ENCODE measurements at places on chromosomes 1 and 21.

DNA sequence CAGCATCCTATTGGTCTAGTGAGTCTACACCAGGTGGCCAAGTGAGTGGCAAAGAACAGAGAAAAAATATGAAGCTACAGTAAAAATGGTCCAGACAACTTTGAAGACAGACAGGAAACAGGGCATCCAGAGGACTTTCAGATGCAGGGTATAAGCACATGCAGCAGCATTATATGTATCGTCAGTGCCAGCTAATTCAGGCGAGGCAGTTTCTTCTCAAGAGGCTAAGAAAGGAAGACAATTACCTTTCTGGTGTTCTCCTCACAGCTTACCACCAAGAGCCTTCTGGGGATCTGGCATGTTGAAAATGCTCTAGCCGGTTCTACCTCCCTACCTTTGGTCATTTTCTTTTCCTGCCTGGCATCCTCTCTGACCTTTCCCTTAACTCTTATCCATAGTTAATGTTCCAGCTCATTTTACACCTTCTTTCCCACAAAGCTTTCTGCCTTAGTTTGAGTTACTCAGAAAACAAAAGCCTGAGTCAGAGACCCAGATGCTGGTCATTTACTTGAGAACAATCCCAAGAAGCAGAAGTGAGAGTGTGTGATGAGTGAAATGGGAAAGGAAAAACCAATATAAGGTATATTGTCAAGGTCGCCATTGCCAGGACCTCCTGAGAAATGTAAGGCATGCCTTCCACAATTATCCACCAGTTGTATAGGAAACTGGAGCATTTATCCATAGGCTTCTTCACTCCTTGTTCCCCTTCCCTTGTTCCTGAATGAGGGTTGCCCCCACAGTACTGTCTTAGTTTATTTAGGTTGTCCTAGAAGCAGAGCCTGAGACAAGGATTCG is 444.1 kb downstream of the PLPP3 start:
- DNase-seq = no peak

DNA sequence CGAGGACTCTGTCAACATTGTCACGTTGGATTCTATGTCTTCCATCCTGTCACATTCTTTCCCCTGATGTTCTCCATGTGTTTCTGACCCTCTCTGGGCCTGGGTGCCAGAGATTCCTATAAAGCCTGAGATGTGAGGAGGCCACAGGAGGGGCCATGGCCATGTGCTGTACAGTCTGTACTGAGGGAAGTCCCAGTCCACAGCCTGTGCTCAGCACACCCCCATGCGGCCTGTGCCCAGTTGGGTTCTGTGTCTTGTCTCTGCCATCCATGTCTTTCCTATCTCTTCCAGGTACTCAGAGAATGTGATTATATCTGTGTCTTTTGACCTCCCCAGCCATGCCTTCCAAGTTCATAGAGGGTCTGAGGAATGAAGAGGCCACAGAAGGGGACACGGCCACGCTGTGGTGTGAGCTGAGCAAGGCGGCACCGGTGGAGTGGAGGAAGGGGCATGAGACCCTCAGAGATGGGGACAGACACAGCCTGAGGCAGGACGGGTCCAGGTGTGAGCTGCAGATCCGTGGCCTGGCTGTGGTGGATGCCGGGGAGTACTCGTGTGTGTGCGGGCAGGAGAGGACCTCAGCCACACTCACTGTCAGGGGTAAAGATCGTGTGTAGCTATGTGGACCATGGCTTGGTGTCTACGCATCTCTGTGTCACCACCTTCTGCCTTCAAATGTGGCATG is 86.1 kb downstream of the OBSCN start:
- DNase-seq = no peak

DNA sequence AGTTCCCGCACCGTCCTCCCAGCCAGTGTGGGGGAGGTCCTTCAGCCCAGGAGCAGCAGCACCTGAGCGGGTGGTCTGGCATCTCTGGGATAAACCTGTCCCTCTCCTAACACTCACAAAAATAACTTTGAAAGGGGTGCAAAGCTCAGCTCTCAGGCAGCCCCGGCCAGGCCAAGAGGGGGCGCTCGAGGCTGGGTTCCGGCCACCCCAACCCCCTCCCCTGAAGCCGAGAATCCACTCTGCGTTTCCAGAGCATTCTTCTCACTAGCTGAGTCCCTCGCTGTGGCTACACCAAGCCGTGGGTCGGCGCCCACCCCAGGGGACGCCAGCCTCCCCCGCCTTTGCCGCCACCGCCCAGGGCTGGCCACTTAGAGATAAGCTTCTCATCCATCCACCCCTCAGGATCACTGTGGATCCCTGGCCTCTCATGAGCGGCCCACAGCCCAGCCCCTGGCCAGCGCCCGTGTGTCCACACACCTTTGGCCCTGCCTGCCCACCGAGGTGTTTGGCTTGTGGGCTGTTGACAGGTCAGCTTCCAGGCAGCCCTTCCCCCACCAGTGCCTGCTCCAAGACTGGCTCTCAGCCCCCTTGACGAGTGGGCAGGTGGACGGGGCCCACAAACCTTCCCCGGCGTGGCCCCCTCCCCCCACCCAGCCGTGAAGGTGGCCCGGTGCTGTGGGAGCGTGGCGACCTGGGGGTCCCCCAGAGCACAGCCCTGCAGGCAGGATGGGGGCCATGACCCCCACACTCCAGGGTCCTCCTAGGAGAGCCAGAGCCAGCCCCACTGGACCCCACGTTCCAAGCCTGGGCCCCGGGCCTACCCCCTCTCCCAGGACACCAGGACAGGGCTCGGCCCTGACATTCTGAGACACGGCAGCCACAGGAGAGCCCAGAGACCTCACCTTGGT is 1.9 kb downstream of the FTCD start:
- no peak for DNase-seq

DNA sequence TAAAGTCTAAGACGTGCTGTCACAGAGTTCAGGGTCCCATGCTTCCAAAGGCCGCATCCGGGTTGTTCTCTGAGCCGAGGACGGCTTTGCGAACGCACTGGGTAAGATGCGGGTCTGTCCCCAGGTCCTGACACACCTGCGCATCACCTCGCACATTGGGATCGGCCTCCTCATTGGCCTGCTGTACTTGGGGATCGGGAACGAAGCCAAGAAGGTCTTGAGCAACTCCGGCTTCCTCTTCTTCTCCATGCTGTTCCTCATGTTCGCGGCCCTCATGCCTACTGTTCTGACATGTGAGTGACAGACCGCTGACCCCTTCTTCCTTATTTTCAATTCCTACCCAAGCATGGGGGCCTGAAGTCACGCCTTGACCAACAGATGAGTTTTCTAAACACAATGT is 25.3 kb downstream of the TFF3 start:
- no peak for DNase-seq

- no peak for DNase-seq
Observed at GRCh38 chr1:85570446-85571180, 9.9 kb upstream of the CCN1 start.

DNA sequence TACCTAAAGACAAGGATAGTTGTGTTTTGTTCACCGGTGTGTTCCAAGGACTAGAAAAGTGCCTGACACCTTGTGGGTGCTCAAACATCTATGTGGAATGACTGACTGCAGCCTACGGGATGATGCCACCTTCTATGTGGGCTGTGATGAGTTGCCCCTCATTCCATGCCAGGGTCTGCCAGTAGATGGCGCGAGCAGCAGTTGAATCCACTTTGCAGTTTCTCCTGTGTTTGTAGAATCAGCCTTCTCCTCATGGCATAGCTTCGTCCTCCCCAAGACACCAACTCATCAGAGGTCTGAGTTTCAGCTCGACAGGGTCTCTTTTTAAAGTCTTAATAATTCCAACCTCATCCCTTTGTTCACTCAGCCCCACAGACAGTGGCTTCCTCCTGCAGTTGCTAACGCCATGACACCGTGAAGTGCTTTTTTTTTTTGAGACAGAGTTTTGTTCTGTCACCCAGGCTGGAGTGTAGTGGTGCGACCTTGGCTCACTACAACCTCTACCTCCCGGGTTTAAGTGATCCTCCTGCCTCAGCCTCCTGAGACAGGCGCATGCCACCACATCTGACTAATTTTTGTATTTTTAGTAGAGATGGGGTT is 133.7 kb downstream of the CAPN8 start:
- peak; percentile 58 for DNase-seq

DNA sequence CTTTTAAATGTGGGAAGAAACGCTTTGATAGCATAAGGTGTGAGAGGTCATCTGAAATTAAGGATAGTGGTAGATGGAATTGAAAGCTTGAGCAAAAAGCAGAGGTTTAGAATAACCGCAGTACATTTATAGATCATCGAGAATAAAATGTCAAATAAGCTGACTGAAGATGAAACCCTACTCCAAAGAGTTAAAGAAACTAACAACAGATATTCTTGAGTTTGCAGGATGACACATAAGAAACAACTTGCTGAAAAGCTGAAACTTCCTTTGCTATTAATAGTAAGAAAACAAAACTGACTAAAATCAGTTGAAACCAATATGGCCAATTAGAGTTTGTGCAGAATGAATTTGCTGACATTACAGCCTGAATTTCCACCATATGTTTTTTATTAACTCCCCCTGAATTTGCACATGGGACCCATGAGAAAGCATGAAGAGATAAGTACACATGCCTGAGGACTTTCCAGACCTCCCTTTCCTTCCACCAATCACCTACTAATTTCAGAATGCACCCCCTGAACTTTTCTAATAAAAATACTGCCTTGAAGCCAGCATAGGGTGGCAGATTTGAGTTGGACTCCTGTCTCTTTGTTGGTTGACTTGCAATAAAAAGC is 1.7 kb upstream of the C1orf185 start:
- DNase-seq = no peak

DNA sequence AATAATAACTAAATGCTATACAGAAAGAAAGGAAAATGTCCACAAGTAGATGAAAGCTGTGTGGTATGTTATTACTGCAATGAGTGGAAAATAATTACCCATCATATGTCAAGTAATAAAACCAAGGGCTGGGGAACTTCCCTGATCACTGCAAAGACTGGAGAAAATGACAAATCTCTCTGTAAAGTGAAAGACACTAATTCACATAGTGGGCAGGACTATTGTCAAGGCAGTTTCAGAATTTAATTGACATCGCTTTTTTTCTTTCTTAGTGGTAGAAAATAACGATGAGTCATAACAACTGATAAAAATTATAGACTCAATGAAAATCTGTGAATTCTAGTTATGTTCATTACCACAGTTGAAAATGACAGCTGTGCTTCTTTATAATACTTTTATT is 153.7 kb upstream of the ST6GALNAC5 start:
- DNase-seq = no peak

DNA sequence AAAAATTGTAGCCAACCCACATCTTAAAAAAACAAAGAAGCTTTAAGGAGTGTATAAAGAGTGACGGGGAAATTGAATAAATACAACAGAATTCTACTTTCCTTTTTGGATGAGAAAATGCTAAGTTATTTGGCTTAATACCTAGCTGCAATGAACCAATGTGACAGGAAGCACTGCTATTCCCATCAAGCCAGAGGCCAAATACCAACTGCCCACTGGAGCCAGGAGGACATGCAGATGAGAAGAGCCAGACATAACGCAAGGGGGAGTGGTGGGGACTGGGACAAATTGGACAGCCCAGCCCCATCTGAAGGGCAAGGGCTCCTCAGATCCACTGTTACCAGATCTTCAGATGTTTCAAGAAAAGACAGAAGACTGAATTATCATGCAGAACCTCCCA is 25.7 kb downstream of the DNAJC11 start:
- DNase-seq = no peak

GRCh38 chr1:229381234-229381633 is 38.4 kb upstream of the CCSAP start:
- DNase-seq = no peak

DNA sequence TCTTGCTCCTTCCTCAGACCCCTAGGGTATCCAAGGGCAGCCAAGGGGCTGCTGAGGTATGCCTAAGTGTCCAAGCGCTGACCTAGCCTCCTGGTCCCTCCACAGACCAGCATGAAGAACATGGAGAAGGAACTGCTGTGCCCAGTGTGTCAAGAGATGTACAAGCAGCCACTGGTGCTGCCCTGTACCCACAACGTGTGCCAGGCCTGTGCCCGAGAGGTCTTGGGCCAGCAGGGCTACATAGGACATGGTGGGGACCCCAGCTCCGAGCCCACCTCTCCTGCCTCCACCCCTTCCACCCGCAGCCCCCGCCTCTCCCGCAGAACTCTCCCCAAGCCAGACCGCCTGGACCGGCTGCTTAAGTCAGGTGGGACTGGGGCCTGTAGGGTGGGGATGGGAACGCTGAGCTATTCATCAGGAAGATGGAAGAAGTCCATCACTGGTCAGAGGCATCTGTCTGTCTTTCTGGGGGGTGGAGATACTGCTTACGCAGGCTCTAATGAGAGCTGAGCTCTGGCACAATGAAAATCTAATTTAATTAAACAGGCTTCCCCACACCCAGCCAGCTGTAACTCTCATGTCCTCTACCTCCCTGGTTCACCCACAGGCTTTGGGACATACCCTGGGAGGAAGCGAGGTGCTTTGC is 1.8 kb downstream of the TRIM46 start:
- no peak for DNase-seq

DNA sequence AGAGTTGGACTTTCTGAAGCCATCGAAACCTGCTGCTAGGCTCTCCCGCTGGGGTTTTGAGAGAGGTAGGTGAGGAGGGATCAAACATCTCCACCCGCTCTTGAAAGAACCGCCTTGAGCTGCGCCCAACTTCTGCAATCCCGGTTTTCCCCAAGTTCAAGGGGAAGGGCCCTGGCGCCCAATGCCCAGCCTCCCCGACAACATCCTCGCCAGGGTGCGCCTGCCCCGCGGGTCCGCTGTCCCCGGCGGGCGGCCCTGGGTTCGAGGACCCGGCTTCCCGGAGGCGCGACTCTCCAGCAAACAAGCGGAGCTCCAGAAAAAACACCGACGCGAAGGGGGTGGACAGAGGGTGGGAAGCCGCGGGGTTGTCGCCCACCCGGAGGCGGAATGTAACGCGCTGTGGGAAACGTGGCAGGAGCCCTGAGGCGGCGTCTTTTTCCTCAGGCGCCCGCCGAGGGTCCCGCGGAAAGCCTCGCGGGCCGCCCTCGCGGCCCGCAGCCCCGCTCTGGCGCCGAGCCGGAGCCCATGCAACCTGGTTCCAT is 607 bp downstream of the BTG3 start:
- no peak for DNase-seq

DNA sequence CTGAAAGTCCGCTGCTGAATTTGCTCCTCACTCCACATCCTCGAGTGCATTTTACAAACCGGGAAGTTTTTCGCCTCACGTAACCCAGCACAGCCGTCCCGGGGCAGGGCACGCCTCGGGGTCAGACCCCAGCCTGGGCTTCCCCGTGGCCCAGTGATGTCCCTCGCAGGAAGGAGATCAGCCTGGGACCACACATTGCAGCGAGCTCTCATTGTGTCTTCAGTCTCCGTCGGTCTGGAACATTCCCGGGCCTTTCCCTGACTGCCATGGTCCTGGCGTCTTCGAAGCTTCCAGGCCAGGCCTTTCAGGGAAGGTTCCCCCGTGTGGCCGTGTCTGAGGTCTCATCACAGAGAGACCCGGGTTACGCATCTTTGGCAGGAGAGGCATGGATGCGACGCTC is 43.5 kb downstream of the MORN1 start:
- DNase-seq = no peak

- DNase-seq = no peak
Observed at GRCh38 chr1:226656601-226657277, 82.3 kb downstream of the ITPKB start.

- DNase-seq = no peak
Observed at GRCh38 chr1:44170281-44170823, 28.9 kb upstream of the KLF18 start.

GRCh38 chr1:111164151-111164550 is 24.1 kb downstream of the CEPT1 start:
- no peak for DNase-seq

GRCh38 chr1:147597010-147597409 is 55.7 kb downstream of the BCL9 start:
- no peak for DNase-seq

- DNase-seq = no peak
Observed at GRCh38 chr1:46804926-46805325, 6.1 kb downstream of the CYP4B1 start.

GRCh38 chr21:23977971-23978370 is 1629.3 kb downstream of the MRPL39 start:
- DNase-seq = no peak

Measured in Panc1 (cell line).